Right renal cortex interstitium (tissue), 3 donors: ENCODE measurements at places on chromosomes 3 and 15.

DNA sequence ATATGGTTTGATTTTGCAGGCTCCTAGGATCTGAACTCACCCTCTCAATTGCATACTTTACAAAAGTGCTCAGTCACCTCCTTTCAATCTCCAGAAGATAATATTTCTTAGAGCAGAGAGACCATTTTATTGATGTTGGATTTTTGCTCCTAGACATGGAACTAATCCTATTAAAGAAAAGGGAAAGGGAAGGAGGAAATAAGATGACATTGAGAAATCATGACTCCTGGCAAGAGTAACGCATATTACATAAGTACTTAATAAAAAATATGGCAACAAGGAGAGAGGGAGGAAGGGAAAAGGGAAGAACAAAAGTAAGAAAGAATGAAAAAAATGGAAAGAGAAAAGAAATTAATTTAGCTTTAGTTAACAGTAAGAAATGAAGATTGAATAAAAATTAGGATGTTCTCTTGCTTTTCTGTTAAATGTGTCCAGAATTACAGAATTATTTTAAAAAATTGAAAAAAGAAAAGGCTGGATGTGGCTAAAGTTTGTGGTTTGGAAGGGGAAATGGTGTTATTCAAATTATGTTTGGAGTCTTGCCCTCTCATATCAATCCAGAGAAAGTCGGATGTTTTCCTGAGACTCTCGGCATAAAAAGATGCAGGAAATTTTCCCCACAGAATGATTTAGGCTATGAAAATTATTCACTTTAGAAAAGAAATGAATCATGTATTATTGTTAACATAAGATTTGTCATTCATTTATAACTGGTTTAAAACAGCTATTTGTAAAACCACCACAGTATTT is 474.0 kb downstream of the FGF12 start:
- DNase-seq: no peak

- no peak for DNase-seq
These were observed 86.2 kb downstream of the SEC22A start for GRCh38 chr3:123287962-123288302.

- no peak for DNase-seq
These were observed 773.1 kb downstream of the AGBL1 start for GRCh38 chr15:86852741-86853140.

DNA sequence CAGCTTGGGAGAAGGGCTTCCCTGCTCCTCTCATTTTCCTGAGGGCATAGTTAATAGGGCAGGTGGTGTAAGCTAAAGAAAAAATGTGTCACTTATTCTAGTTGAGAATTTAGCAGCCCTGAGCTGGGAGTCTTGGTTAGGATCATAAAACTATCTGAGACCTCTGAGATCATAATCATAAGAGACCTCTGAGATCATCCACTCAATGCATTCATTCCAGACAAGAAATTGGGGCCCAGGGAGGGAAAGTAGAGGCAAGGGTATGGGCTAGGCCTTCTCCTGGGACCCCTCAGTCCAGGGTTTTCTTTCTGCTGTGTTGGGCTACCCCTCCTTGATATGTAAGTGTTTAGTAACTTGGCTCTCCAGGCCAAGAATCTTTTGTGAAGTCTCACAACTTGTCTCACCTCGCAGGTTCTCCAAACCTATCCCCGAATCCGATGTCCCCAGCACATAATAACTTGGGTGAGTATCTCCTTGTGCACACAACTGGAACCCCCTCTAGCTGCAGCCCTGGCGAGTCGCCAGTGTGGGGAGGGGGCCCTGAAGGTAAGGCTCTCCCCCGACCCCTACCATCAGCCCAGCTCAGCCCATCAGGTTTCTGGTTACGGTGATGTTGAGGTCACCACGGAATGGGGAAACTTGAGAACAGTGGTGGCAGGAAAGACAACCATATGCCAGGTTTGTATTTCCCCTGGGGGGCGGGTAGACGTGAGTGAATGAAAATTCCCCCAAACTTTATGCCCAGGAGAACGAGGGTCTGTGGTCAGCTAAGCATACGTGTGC is 84.1 kb downstream of the AAGAB start:
- no peak for DNase-seq

DNA sequence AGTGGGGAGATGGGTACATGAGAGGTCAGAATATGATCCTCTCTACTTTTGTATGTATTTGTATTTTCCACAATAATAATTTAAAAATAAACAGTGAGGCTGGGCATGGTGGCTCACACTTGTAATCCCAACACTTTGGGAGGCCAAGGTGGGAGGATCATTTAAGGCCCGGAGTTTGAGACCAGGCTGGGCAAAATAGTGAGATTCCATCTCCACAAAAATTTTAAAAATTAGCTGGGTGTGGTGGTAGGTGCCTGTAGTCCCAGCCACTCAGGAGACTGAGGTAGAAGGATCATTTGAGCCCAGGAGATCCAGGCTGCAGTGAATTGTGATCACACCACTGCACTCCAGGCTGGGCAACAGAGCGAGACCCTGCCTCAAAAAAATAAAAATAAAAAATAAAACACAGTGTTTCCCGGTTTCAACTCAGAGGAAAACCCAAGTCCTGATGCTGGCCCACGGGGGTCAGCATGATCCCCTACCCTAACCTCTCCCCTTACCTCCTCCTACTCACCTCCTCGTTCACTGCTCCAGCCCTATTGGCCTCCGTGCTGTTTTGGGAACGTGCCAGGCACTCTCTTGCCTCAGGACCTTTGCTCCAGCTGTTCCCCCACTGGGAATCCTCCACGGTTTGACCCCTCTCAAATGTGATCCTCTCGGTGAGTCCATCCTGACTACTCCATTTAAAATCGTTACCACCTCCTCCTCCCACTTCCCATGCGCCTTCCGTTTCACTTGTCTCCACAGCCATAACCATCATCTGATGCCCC is 2.9 kb upstream of the KLHL40 start:
- no peak for DNase-seq
